ENCODE measurements at places on chromosomes 2 and 18.

DNA sequence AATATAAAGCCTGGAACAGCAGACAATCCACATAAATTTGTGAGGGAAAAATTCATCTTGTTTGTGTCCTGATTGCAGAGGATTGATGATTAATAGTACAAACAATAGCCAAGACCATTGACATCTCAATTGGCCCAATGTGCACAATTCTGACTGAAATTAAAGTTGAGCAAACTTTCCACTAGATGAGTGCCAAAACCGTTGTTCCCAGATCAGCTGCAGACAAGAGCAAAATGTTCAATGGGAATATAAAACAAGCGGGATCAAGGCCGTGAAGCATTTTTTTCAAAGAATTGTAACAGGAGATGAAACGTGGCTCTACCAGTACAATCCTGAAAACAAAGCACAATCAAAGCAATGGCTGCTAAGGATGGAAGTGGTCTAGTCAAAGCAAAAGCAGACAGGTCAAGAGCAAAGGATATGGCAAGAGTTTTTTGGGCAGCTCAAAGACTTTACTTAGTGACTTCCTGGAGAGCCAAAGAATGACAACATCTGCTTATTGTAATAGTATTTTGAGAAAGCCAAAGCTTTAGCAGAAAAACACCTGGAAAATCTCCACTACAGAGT lies 55.9 kb upstream of the KIF5C start:
- no peak for DNase-seq

- DNase-seq, result peak; percentile 27
Measured at GRCh38 chr2:24920098-24920808, at the start of gene ADCY3. Gene ADCY3, minus strand, starts transcription at chr2:24920237. Its CDS starts 1,250 bp downstream, at chr2:24918987.

- no peak for DNase-seq
Measured at GRCh38 chr2:156309917-156310316, 22.6 kb downstream of the NR4A2 start.

DNA sequence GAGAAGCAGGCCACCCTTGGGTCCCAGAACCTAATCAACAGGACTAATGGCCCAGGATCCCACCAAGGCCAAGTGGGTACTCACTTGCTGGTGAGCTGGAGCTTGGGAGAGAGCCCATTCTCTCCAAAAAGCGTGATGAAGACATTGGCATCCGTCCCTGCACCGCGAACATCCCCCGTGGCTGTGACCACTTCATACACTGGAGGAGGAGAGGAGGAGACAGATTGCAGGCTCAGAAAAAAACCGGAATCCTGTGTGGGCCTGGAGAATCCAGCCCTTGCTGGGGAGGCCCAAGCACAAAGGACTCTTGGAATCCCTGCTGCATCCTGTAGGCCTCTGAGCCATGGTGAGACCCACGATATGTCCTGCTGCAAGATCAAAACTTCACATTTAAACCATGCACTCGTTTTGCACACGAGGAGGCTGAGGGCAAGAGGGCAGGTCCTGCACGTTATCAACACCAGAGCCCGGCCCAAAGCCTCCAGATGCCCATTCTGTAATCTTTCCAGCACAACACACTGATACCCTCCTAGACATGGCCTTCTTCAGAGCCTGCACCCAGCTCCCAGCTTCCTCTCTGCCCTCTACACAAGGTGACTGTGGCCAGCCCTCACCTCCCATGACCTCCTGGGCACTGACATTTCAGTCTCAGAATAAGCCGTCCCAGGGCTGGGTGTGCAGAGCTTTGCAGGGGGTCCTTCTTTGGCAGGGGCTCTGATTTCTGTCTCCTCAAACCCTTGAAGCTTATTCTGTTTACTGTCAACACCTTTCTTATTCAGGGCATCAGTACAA lies 7.8 kb downstream of the LOXHD1 start:
- no peak for DNase-seq

- DNase-seq, result no peak
Measured at GRCh38 chr2:66477135-66477842, 42.4 kb downstream of the MEIS1 start.

- no peak for DNase-seq
Measured at GRCh38 chr18:77008576-77009315, 123.8 kb downstream of the MBP start.

GRCh38 chr2:206962966-206963365 lies 23.6 kb downstream of the CPO start:
- no peak for DNase-seq

GRCh38 chr2:174003720-174004695 lies 38.8 kb upstream of the SP3 start:
- DNase-seq, result no peak

- DNase-seq, result no peak
Measured at GRCh38 chr2:30404319-30405259, 42.5 kb upstream of the LCLAT1 start.

GRCh38 chr18:62452280-62452831 lies 70.5 kb upstream of the ZCCHC2 start:
- no peak for DNase-seq

- DNase-seq, result no peak
Measured at GRCh38 chr18:22167471-22168241, 1.7 kb upstream of the GATA6 start.

DNA sequence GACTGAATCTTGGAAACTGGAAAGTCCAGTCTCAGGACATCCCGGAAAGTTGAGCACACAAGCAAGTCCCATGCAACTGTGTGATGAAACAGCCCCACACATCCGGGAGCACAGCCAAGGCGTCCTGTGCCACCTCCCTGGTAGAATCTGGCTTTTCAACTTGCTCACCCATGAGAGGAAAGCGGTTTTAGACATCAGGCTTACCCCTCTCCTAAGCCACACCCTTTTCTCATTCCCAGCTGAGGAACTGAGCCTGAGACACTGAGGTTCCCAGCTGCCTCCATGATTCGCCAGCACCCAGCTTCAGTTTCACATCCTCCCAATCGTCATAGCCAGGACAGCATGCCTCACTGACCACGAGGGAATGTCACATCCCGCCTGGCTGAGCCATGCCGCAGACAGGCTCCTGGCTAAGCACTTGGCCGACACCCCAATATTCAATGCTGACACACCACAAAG lies 60.3 kb downstream of the STEAP3 start:
- DNase-seq, result no peak

- DNase-seq, result no peak
Measured at GRCh38 chr2:76667821-76668271, 854.3 kb downstream of the LRRTM4 start.

- DNase-seq, result no peak
Measured at GRCh38 chr2:2748399-2749205, 417.5 kb upstream of the MYT1L start.

Data from activated CD4-positive, CD25-positive, alpha-beta regulatory T cell treated with anti-CD3 and anti-CD28 coated beads, Interleukin-2, amount 50 U/mL, for 16 hours (primary cell).